ENCODE measurements at places on chromosomes 3 and 15.

GRCh38 chr15:82894971-82895520 lies 57.5 kb downstream of the HOMER2 start:
- no peak for DNase-seq

DNA sequence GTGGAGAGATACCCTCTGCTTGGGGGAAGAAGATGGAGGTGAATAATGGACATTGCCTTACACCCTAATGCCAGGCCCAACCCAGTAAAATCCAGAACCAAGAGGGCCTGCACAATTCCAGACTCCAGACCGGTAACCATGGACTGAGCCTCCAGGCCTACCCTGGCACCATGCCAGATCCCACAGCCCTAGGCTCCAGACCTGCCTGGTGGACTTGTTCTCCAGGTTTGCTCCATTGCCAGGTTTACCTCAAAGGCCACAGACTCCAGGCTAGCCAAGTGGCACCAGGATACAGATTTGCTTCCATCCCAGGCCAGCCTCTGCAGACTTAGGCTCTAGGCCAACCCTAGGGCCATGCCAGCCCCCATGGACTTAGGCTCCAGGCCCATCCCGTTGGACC lies 14.0 kb downstream of the PLCH1 start:
- DNase-seq: no peak

GRCh38 chr3:120052225-120052624 lies 42.0 kb downstream of the GSK3B start:
- no peak for DNase-seq

DNA sequence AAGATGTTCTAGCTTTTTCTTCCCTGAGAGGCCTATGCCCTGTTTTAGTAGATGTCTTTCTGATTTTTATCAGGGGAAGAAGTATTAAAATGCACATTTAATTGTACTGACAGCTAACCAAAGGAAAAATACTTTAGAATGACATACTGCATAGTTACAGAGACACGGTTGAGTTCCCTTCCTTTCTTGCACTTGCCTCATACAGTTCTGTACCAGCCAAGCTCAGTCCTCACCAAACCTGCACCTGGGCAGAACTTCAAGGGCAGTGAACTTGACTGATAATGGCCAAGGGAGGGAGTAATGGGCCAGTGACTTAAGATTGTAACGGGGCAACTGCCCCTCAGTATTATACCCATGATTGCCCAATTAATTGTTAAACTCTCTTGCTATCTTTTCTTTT lies 34.1 kb upstream of the RASGRP1 start:
- DNase-seq: no peak

DNA sequence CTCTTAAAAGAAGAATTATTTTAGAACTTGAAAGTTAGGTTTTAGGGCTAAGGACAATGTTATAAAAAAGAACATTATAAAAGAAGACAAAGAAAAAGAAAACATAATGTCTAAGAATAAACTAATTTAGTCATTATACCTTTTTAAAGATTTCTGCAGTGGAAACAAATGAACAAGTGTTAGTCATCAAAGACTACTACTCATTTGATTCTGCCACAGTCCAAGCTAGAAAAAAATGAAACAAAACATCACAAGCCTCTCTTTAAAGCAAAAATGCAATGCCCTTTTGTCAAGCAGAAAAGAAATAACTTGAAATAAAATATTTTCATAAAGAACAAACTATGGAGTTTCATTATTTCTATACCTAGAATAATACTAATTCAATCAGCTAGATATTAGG lies 102.0 kb downstream of the TBC1D5 start:
- DNase-seq: no peak

- no peak for DNase-seq
Observed at GRCh38 chr3:28651159-28651558, 302.5 kb upstream of the AZI2 start.

DNA sequence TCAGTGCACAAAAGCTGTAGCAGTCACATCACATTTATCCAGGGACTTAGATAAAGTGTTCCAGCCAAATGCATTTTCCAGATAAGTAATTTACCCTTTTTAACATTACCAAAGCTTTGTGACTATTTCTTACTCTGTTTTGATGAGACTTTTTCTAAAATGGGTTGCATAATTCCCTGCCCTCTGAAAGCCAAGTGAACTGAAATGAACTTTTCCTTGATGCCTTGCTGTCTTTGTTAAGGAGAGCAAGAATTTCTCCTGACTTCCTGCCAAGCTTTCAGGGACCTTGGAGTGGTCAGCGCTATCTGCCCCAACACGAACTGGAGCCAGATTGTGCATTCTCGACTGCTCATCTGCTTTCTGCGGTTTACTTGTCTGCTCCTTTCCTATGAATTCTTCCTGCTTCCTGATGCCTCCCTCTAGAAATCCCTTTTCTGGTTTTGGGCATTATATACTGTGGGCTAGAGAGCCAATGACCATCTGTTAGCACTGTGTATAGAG lies 34.8 kb downstream of the EIF4E3 start:
- DNase-seq: no peak

GRCh38 chr3:110932567-110932966 lies 139.0 kb upstream of the NECTIN3 start:
- no peak for DNase-seq

GRCh38 chr15:61404567-61404966 lies 175.5 kb upstream of the RORA start:
- DNase-seq: no peak
